ENCODE measurements at places on chromosomes 3 and 15.

GRCh38 chr3:145286937-145287336, 874.0 kb downstream of the PLOD2 start:
- DNase-seq = no peak

DNA sequence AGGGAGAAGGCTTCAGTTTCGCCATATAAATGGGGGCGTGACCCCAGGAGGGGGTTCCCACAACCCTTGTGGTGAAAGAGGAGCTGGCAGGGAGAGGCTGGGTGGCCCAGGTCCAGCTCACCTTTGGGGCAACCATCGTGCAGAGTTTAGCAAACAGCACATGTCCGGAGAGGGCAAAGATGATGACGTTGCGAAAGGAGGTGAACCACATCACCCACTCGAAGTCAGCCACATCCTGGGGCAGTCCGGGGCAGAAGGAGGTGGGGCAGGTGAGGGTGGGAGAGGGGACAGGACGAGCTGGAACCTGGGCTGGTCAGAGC, 3.7 kb downstream of the HHATL start:
- no peak for DNase-seq

DNA sequence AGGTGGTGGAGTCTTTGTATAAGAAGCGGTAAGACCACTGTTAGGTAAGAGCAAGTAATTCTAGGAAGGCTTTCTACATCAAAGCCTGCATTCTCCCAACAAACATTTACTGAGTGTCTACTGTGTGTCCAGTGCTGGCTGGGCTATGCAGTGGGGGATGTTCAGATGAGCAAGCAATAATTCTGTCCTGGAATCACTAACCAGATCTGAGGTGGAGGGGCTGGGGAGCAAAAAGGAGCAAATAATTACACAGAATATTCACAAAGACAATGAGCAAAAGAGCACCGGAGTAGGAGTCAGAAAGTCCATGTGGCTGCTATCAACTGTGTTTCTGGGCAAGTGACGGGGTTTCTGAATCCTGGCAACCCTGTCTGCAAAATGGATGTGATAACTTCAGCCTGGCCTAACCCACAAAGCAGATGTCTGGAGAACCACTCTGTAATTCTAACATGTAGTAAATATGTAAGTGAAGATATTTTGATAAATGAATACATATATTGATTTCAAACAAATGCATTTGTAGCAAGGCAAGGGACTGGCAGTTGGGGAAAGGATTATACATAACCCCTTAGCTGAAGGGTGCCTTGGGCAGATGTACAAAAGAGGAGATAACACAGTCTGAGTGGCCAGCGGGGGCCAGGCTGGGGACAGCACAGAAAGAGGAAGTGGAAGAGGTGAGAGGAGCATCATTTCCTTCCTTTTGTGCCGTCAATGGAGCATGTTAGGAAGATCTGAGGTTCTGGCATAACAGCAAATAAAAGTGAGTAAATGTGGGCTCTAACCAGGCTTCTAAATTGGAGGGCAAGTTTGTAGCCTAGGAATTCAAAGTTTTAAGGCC, 28.8 kb downstream of the CYP8B1 start:
- DNase-seq = no peak

DNA sequence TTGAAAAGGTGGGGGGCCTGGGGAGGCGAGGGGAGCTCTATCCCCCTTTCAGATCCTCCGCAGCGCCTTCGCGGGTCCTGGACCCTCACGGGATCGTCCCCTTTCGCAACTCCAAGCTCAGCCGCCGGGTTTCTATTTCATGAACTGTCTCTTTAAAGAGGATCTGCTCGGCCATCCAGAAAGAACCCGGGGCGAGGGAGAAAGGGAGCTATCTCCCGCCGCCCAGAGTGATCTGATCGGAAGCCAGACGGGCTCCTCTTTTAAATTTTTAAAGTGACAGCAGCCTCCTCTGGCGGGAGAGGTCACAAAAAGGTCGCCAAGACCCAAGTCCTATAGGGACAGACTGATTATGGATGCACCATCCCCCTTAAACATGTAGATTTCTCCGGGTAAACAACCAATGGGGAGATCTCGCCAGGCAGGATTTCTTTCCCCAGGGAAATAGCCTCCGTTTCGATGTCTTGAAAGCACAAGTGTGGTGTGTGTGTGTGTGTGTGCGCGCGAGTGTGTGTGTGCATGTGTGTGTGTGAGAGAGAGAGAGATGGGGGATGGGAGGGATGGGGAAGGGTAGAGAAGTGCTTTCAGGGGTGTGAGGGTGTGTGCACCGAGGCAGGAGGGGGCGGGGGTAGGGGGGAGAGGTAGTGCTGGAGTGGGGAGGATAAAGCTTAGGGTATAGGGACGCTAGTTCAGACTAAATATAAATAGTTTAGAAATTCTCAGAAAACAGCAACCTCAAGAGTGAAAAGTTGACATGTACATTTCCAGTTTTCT, 516.1 kb downstream of the MECOM start:
- no peak for DNase-seq

All from GM12864 (cell line).